ENCODE measurements at places on chromosomes 7 and 10.

GRCh38 chr7:50939021-50939420 is 156.3 kb upstream of the GRB10 start:
- H3K27me3 ChIP-seq: no peaks in the 10 kb centered on the region
- no peak overlapping the region for H3K4me3 ChIP-seq
- no peak for DNase-seq
- H3K27ac ChIP-seq: no peak overlapping the region
- H3K4me1 ChIP-seq: no peaks in the 10 kb centered on the region

GRCh38 chr10:13165177-13165576 is 3.8 kb downstream of the MCM10 start:
- H3K4me3 ChIP-seq: no peak overlapping the region
- H3K27me3 ChIP-seq: no peaks in the 10 kb centered on the region
- H3K27ac ChIP-seq: no peak overlapping the region
- H3K36me3 ChIP-seq: peaks cover 36% of the 10 kb centered on the region
- DNase-seq: no peak

- H3K36me3 ChIP-seq: no peaks in the 10 kb centered on the region
- no peak overlapping the region for H3K27ac ChIP-seq
- no peaks in the 10 kb centered on the region for H3K27me3 ChIP-seq
- H3K4me3 ChIP-seq: no peak overlapping the region
- no peaks in the 10 kb centered on the region for H3K4me1 ChIP-seq
These were observed 61.8 kb downstream of the FGFR2 start for GRCh38 chr10:121536310-121536913.

DNA sequence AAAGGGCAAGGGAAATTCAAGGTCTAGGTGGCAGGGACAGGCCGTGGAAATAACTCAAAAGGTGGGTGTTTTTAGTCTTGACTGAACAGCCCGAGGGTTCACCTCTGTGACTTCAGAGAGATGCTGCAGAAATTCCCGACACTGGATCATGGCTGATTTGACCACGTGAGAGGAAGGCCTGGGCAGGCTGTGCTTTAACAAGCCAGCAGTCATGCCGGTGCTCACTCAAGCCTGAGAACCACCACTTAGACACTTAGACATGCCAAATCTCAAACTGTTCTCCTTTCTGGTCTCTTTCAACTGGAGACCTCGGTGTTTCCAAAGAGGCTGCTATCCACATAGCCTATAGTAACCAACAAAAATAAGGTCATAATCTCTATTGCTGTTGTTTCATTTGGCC is 15.4 kb downstream of the TECTB start:
- H3K27me3 ChIP-seq: peaks cover 23% of the 10 kb centered on the region
- DNase-seq: no peak
- H3K36me3 ChIP-seq: no peaks in the 10 kb centered on the region

DNA sequence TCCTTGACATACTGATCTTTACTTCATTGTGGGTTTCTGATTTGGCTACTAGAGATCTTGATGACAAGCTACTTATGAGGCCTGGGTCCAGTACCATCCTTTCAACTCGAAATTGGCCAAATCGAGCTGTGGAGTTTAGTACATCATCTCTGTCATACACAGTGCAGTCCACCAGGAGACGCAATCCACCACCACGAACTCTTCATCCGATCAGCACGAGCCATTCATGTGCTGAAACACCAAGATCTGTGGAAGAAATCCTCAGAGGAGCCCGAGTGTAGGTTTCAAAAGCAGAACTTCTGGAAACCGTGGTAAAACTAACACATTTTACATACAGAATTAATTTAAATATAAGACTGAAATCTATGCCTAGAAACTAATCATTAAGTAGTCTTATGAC is 14.2 kb downstream of the DNAJC9 start:
- H3K27ac ChIP-seq: no peak overlapping the region
- H3K4me1 ChIP-seq: no peaks in the 10 kb centered on the region
- DNase-seq: no peak
- H3K4me3 ChIP-seq: no peak overlapping the region

DNA sequence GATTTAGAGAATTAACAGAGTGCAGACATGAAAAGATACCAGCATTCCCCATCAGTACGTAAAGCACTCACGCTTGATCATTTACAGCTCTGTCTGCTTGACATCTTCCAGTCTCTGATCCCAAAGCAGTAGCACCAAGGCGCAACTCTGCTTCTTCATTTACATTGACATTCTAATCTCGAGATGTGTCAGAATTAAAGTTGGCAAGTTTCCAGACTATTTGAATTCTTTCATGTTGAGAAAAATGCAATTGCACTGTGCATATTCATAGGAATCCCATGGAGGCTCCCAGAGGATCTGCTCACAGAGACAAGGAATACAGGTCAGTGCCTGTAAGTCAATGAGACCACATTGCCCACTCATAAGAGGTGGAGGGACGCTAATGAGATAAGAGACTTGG is 183.9 kb downstream of the LRRN3 start:
- DNase-seq: no peak
- H3K4me3 ChIP-seq: no peak overlapping the region
- no peak overlapping the region for H3K27ac ChIP-seq
- H3K36me3 ChIP-seq: peaks cover 2% of the 10 kb centered on the region
